Breast epithelium (tissue), 4 donors: ENCODE measurements at places on chromosomes 12 and 14. TPM values are rescaled to one million over a fixed set of nuclear protein-coding genes. Genes with fewer than 3 reads are reported as not detected.

Gene TRHDE
- total RNA-seq = 43.2 TPM

Gene POTEG
- not detected for total RNA-seq

GRCh38 chr12:87856-88255 lies 21.3 kb downstream of the IQSEC3 start:
- no peak for DNase-seq
- H3K4me3 ChIP-seq = no peak overlapping the region
- no peaks in the 10 kb centered on the region for H3K4me1 ChIP-seq
- H3K36me3 ChIP-seq = no peaks in the 10 kb centered on the region
- H3K27ac ChIP-seq = no peak overlapping the region
- H3K27me3 ChIP-seq = no peaks in the 10 kb centered on the region

DNA sequence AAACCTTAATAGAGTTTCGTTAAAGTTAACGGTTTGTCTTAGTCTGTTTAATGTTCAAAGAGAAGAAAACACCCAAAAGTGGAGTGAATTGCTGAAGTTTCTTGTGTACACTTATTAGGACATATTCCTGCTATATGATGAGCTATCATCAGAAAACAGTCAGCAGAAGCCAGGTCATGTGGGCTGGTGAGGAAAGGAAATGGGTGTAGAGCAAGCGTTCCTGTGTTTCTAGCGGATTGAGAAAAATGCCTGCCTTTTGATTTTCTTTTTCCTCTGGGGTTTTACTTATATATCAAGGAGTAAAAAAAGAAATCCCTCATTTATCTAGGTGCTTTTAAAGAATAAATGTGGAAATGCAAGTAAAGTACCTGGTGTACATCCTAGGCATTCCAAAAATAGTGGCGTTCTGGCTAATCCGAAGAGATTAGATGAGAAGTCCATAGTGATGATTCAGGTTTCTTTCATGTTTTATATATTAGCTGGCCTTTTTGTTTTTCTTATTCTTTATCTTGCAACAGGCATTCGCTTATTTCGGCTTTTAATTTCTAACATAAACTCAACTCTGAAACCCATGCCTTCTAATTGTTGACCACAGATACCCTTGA lies 50.7 kb downstream of the FLRT2 start:
- DNase-seq = no peak
- no peak overlapping the region for H3K27ac ChIP-seq
- H3K27me3 ChIP-seq = no peaks in the 10 kb centered on the region

- H3K27me3 ChIP-seq = no peaks in the 10 kb centered on the region
- H3K4me3 ChIP-seq = no peak overlapping the region
- no peaks in the 10 kb centered on the region for H3K4me1 ChIP-seq
- H3K27ac ChIP-seq = peak overlapping the region; percentile 8
- DNase-seq = peak; percentile 71
Observed at GRCh38 chr12:39905152-39905551, 200.7 kb downstream of the SLC2A13 start.
